ENCODE measurements at places on chromosomes 11 and 22. TPM values are rescaled to one million over a fixed set of nuclear protein-coding genes. Genes with fewer than 3 reads are reported as not detected.

Gene LRRC56
- total RNA-seq, result 1.8 TPM

Gene OR52N2
- not detected for total RNA-seq

Gene UBE2L6
- total RNA-seq, result 22.5 TPM

Gene CCND1
- total RNA-seq, result 233 TPM

Gene PTH
- total RNA-seq, result not detected

Gene TMPRSS4
- total RNA-seq, result 13.7 TPM

All from metanephros (tissue), 2 donors.